ENCODE measurements at places on chromosomes 12 and 14. TPM values are rescaled to one million over a fixed set of nuclear protein-coding genes. Genes with fewer than 3 reads are reported as not detected.

Gene MEG3
- total RNA-seq, result 87.2 TPM

Gene CLEC1A
- 24.4 TPM for total RNA-seq

Gene C1RL
- 12.2 TPM for total RNA-seq

Gene SERPINA12
- not detected for total RNA-seq

Gene AQP2
- not detected for total RNA-seq

Gene RNF10
- 67.5 TPM for total RNA-seq

Gene PPP1R36
- 0.32 TPM for total RNA-seq

Gene PRKD1
- 7.4 TPM for total RNA-seq

Gene PRPH
- not detected for total RNA-seq

Gene BDKRB1
- 0.30 TPM for total RNA-seq

Measured in epithelial cell of umbilical artery (primary cell).